ENCODE measurements at places on chromosomes 11 and 22.

DNA sequence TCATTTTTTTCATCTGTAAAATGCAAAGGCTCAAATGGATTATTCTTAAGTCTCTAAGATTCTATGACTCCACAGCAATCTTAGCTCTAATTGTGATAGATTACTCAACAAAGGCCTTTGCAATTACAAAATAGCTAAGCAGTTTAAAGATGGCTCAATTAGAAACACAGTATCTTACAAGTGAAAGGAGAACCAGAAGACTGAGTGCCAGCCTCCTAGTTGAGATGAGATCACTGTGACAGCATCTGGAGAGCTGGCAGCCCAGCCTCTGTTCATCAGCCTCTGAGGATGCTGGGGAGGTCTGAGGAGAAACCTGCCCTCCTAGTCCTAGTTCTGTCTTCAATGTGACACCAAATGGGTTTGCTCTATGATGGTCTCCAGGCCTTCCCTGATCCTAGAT lies 158.4 kb upstream of the NARS2 start:
- DNase-seq, result no peak

DNA sequence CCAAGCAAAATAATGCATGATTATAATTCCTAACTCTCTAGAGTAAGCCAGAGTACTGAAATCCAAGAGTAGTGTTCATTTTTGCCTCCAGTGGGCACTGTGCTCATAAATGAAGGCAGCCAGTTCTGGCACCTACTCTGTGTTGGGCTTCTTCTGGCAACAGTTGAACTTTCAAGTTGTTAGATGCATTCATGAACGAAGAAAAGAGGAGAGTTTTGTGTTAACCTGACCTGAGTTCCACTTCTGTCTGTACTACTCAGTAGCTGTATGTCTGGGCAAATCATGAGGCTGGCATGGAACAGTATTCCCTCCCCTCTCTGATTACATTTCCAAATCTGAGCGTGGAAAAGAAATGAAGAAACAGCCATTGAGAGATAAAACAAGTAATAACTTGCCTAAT lies 20.3 kb upstream of the TENM4 start:
- peak; percentile 1 for DNase-seq

GRCh38 chr22:18888115-18888514 lies 18.0 kb upstream of the DGCR6 start:
- DNase-seq, result no peak

GRCh38 chr11:86124251-86125233 lies 55.7 kb upstream of the PICALM start:
- no peak for DNase-seq

DNA sequence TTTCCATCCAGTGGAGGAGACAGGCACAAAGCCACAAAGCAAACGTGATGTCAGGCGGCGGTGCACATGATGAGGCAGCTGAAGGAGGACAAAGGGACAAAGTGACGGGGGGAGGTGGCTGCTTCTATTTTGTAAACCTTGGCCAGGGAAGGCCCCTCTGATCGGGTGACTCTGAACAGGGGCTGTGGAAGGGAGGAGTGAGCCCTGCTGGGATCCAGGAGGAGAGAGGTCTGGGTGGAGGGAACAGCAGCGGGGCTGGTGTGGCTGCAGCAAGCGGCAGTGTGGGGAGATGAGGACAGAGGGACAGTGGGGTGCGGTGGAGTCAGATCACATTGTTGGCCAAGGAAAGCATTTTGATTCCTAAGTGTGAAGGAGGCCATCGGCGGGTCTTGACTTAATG lies 36.7 kb downstream of the SHISAL1 start:
- no peak for DNase-seq

DNA sequence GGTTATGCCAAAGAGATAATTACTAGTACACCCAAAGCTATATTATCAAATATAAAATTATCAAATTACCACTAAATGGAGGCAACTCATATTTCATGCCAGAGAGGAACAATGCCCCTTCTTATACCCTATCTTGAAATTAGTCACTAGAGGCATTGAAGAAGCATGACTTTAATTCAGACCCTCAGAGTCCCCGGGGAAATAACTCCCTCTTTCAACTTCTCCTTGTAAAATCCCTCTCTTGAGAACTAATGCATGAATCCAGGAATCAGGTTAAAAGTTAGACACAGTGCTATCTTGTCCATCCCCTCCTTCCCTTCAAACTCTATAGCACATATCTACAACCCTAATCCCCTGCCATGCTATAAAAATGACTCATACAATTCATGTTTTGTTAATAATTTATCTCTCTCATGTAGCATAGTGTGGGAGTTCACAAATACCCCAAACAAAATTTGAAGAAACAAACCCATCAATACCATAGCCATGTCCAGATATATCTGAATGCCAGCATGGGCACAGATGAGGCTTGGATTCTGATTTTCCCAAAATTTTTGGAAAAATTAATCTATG lies 665.4 kb downstream of the KCNA4 start:
- no peak for DNase-seq

- no peak for DNase-seq
Measured at GRCh38 chr11:105155679-105156078, 16.1 kb upstream of the CARD18 start.

- DNase-seq, result no peak
Measured at GRCh38 chr11:37532271-37532670, 934.2 kb upstream of the RAG2 start.

DNA sequence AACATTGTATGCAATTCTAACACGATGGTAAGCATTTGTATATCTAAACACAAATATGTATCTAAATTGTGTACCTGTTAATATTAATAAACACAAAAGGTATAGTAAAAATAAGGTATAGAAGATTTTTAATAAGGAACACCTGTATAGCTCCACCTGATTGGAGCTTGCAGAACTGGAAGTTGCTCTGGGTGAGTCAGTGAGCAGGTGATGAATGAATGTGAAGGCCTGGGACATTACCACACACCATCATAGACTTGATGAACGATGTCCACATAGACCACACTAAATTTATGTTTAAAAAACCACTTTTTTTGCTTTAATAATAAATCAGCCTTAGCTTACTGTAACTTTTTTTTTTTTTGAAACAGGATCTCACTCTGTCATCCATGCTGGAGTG lies 97.6 kb upstream of the CLMP start:
- DNase-seq, result no peak

GRCh38 chr22:38108561-38109319 lies 1.7 kb downstream of the BAIAP2L2 start:
- no peak for DNase-seq

DNA sequence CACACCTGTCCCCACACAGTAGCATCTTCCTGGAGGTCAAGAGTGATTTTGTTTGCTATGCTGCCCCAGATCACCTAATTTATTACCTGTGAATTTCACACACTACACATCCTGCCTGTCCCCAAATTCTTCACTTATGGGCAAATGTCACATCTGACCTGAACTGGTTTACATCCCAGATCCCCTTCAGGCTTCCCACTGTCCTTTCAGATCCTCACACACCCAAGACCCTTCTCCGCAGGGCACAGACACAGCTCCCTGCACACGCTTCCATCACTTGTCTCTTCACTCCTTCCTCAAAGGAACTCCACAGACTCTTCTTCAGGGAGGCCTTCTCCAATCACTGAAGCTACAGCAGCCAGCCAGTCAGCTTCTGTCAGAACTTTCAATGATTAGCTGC lies 118.7 kb upstream of the IGLL5 start:
- no peak for DNase-seq

DNA sequence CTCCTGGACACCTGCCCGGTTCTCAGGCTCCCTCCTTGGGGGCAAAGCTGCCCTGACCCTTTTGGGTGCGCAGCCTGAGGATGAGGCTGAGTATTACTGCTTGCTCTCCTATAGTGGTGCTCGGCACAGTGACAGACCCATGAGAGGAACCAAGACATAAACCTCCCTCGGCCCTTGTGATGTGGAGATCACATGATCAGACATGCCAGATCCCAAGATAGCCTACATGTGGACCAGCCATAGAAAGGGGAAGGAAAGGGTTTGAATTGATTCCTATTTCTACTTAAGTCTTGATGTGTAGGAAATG lies 125.3 kb downstream of the VPREB1 start:
- DNase-seq, result no peak

DNA sequence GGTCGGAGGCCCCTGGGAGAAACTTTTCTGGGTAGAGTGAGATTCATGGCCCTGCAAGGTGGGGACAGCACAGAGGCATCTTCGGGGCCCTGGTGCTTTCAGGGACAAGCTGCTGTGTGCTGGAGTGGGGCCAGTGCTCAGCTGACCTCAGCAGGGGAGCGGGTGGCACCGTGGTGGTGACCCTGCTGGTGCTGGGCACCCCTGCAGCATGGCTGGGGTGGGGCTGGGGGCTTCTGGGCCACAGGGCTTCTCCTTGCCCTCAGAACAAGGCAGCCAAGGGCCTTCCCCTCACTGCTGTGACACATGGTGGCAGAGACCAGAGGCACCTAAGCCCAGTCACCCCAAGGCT lies 24.9 kb upstream of the GNB1L start:
- no peak for DNase-seq

DNA sequence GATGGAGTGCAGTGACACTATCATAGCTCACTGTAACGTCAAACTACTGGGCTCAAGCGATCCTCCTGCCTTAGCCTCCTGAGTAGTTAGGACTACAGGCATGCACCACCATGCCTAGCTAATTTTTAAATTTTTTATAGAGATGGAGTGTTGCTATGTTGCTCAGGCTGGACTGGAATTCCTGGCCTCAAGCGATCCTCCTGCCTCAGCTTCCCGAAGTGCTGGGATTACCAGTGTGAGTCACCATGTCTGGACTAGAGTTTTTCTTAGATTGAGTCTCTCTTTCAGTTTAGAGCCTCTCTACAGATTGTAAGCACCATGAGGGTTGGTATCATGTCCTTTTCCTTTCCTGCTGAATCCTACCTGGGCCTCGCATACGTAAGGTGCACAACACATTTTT lies 57.3 kb upstream of the ALKBH3 start:
- DNase-seq, result no peak

- no peak for DNase-seq
Measured at GRCh38 chr11:130449310-130449990, 1.0 kb downstream of the ADAMTS15 start.

- no peak for DNase-seq
Measured at GRCh38 chr22:39820256-39820655, 73.3 kb downstream of the ENTHD1 start.

DNA sequence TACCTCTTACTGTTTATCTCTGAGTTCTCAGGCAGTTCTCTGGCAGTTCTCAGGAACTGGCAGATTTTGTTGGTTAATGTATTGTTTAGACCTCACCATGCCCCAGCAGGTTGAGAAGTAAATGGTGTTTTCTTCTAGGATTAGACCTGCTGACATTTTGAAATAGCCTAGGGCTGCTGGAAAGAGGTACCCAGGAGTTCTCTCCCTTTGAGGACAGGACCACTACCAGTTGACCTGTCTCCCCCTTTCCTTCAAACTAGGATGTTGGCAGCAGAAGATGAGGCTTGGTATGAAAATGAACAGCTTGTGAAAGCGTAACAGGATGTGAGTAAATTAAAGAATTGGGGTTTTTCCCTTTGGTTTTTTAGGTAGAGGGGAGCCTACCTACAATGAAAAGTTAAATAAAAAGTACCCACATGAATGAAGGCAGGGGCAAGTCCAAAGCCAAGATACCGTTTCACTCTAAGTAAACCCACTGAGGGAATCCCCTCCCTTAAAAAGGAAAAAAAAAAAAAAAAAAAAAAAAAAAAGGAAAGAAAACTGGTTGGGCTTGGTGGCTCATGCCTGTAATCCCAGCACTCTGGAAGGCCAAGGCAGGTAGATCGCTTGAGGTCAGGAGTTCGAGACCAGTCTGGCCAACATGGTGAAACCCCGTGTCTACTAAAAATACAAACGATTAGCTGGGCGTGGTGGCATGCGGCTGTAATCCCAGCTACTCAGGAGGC lies 96.2 kb downstream of the PDHX start:
- no peak for DNase-seq

GRCh38 chr11:45166604-45166897 lies 20.1 kb downstream of the PRDM11 start:
- no peak for DNase-seq

DNA sequence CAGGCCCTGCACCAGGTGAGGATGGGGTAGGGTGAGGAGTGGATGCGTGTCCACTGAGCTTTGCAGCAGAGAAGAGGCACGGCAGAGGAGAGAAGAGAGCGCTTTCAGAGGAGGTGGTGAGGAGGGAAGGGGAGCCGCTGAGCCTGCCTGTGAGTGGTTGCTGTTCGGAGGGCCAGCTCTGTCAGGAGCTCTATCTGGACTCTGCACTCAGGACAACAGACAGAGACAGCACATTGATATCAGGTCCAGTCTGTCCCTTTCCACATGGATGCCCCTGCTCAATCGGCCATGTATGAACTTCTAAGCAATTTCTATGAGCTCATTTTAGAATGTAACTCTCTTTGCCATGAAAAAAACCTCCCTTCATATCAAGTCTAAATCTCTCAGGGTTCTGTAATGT lies 158.6 kb downstream of the KIRREL3 start:
- no peak for DNase-seq

DNA sequence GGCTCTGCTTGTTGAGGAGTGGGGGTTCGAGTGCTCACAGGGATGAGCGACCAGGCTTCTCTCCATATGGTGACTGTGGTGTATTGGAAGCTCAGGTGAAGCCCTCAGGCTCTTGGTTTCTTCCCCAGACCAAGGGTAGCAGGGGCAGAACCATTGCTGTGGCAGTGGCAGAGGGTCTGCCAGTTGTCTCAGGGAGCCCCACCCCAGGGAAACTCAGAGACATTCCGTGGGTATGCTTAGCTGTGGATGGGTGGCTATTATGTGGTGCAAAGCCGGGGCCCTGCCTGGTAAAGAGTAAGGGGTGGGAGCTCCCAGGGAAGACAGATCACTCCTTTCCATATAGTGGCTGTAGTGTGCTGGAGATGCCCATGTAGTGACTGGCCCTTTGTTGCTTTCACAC lies 167.8 kb downstream of the DLG2 start:
- no peak for DNase-seq

- DNase-seq, result no peak
Measured at GRCh38 chr11:65576232-65576866, 496 bp downstream of the EHBP1L1 start.

GRCh38 chr11:82906236-82906635 lies 4.7 kb downstream of the DDIAS start:
- DNase-seq, result peak; percentile 17

- no peak for DNase-seq
Measured at GRCh38 chr22:36177160-36177559, 16.6 kb upstream of the APOL3 start.

DNA sequence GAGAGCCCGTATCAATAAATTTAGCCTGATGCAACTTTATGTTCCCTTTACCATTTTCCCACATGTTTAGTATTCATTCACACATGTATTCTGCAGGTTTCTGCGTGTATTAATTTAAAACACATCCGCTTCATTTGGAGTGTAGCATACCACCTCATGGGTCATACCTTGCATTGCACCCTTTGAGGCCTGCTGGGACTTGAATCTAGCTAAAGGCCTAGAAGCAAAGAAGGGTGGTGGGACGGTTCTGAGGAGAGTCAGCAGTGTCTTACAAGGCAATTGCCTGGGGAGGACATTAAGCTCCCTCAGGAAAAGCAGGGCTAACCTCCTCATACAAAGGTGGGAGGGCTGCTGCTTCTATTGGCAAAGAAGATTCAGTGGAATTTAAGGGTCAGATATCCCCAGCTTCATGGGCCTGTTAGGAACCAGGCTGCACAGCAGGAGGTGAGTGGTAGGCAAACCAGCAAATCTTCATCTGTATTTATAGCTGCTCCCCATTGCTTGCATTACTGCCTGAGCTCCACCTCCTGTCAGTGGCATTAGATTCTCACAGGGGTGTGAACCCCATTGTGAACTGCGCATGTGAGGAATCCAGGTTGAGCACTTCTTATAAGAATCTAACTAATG lies 15.9 kb upstream of the SNX19 start:
- no peak for DNase-seq

- DNase-seq, result no peak
Measured at GRCh38 chr11:79025097-79025496, 415.7 kb downstream of the TENM4 start.
